ENCODE measurements at places on chromosomes 2 and 18.

DNA sequence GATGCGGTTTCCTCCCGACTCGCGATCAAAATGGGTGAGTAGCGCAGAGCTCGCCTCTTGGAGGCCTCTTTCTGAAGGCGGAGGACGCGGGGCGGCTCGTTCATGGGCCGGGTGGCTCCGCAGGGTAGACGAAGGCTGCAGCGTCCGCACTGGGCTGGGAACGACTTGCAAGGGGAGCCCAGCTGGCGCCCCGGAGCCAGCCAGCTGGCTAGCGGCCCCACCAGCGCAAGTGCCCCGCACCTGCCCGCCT lies 328 bp upstream of the PASK start:
- DNase-seq = no peak

DNA sequence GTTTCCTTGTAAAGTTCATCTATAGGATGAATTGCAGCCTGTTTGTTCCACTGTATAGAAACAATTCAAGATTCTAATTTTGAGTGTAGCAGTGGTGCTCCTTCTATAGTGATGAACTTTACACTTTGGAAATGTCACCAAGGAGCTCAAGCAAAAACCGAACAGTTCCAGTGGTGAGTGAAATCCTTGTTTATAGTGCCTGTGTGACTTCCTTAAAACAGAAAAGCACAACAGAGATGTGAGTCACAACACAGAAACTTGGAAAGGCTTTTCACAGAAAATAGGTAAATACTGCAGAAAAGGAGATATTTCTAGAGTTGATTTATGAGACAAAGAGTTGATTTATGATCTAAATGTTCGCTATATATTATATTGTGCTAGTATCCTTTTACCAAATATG lies 482.0 kb downstream of the PTPRM start:
- no peak for DNase-seq

- no peak for DNase-seq
Observed at GRCh38 chr2:67839242-67839641, 223.6 kb downstream of the C1D start.

DNA sequence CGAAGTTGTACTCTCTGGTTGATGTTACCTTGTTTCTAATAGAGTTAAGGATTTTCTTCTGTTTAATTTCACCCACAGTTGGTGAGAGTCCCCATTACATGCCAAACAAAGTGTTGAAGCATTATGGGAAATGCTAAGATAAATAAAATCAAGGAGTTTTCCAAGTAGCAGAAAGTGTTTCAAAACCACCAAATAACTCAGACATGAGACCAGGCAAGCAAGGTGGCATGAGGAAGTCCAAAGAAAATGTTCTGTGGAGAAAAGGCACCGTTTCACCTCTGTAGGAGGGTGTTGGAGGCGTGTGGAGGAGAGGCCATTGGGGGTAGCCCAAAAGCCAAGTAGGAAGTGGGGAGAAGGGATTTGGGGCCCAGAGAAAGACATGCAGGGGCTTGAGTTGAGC lies 8.7 kb downstream of the CFAP221 start:
- DNase-seq = no peak

DNA sequence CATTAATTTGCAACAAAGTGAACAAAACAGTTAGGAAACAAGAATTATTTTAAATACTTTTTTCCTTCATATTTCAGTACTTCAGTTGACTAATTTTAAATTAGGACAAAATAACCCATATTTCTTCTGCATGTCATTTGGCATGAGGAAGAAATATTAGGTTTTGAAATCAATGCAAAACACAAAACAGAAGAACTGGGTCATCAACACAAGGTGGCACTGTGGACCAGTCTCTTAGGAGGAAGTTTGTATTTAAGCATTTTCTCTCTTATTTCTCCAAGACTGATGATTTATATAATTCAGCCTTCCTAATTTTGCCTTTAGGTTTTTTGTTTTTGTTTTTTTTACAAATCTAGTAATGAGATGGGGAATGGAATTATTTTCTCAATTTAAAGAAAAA lies 352.8 kb upstream of the KCNH7 start:
- no peak for DNase-seq

DNA sequence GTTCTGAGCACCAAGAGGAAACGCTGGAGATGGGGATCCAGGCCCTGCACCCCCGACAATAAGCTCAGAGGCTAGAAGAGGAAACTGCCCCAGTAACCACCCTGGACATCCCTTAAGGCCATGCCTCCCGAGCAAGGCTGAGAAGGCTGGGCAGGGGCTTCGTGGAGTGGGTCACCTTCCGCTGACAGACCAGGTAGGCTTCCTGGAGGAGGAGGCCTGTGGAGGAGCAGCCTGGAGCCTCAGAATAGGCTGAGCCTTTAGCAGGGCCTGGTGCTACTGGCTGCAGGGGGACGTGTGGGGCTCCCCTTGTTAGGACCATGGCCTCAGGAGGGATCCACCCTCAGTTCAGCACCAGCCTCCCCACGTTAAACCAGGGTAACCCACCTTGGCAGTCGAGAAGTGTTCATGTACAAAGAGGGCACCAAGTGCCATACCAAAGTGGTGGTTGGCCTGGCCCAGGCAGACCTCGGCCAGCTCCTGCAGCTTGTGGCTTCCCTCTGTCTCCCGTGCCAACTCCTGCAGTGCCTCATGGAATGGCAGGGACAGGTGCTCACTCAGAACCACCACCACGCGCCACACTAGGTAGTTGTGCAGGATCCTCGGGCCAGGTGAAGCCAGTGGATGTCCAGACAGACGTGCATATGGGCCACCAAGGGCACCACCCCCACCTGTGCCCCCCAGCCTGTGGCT lies 28.5 kb upstream of the ALPP start:
- no peak for DNase-seq

DNA sequence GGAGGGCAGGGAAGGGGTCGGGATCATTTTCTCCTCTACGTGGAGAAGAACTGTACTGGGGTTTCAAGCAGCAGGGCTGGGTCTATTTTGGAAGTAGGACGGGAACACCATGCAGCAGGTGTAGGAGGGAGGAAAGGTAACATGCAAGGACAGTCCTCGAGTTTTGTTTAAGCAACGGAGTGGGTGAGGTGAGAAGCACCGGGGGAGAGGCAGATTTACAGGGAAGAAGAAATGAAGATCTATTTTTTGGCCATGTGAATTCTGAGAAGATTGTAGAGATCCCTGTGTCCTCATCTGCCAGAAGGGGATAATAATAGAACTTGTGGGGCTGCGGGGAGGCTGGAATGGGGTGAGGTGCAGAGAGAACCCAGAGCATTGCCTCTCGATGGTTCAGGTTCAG lies 85.6 kb downstream of the INPP5D start:
- no peak for DNase-seq

GRCh38 chr2:24051833-24052232 lies 2.3 kb downstream of the FKBP1B start:
- no peak for DNase-seq

- no peak for DNase-seq
Observed at GRCh38 chr18:48792141-48792540, 158.6 kb downstream of the SMAD7 start.

DNA sequence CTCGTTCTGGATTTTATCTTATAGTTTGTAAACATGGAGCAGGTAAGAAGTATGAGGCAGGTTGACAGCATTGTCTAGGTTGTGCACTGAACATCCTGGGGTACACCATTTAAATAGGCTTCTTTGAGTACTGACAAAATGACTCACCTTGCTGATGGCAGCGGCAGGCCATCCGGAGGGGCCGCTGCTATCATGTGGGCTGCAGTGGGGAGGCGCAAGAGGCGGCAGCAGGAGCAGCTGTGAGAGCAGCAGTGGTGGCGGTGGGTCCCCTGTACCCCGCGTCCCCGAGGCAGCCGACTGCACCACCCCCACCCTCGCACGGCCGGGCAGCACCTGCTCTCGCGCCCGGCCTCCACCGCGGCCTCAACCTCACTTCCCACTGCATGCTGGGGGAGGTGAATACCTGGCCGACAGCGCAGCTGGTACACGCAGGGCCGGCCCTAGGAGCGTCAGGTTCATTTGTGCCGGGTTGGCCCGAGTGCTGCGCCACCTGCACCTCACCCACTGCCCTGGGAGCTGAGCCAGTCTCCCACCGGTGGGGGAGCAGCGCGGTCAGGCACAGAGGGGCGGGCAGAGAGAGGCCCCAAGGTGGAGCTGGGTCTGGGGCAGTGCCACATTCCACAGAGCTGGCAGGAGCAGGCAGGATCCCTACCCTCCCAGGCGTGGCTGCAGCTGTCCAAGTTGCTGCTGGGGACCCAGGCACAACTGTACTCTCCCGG lies 154.5 kb upstream of the RBMS1 start:
- DNase-seq = no peak

GRCh38 chr2:165700531-165700930 lies 93.5 kb downstream of the GALNT3 start:
- no peak for DNase-seq

DNA sequence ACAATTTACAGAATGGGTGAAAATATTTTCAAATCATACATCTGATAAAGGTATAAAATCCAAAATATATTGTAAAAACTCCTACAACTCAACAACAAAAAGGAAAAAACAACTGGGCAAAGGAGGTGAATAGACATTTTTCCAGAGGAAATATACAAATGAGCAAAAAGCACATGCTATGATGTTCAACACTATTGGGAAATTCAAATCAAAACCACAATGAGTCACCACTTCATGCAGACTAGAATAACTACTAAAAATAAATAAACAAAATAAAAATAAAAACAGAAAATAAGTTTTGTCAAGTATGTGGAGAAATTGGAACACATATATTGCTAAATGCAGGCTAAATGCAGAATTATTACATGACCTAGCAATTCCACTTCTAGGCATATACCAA lies 120.9 kb downstream of the FSIP2 start:
- no peak for DNase-seq

DNA sequence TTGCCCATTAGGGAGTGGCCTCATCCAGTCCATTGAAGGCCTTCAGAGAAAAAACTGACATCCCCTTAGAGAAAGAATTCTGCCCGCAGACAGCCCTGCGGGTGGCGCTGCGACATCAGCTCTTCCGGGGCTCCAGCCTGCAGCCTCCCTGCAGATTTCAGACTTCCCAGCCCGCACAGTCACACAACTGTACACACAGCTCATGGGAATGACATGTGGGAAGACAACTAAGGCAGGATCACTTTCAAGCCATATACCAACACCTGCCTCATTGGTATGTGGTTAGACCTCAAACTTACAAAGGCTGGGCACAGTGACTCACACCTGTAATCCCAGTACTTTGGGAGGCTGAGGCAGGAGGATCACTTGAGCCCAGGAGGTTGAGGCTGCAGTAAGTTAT lies 24.8 kb upstream of the TUBB6 start:
- no peak for DNase-seq

- DNase-seq = no peak
Observed at GRCh38 chr2:197235711-197236110, 74.9 kb downstream of the ANKRD44 start.

DNA sequence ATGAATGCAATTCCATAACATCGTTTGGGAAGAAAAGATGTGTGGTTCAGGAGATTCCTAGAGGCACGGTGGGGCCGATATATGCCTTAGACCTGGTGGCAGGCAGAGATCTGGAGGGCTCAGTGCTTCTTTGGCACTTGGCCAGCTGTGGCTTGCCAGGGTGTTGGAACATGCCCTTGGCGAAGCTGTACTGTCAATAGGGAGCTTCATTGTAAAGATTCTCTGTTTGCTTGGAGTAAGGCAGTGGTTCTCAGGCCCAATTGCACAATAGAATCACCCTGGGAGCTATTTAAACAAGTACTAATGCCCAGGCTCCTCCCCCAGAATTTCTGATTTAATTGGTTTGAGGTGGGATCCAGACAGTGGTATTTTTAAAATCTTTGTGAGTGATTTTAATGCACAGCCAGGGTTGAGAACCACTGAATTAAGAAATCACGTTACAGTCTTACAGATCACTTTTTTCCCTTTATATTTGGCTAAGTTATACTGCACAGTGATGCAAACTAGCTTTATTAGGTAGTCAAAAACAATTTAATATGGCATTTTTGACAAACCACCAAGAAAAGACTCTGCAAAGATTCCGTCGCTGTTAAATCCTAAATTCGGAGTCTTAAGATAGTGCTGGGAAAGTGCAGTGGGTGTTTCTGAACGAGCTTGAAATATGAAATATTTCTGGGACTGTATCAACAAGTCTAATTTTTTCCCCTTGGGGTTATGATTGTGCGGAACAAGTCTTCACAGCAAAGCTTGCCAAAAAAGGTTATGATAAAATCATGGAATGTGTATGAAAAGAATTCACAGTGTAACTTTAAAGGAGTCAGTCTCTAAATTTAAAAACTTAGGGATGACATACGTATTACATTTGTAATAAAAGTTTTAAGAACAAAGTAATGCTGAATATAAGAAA lies 78.0 kb downstream of the CRIM1 start:
- no peak for DNase-seq

GRCh38 chr18:7102131-7102530 lies 15.5 kb downstream of the LAMA1 start:
- no peak for DNase-seq

- DNase-seq = no peak
Observed at GRCh38 chr18:57234346-57234745, 87.5 kb downstream of the BOD1L2 start.
